ENCODE measurements at places on chromosomes 2 and 18. TPM values are rescaled to one million over a fixed set of nuclear protein-coding genes. Genes with fewer than 3 reads are reported as not detected.

GRCh38 chr18:58691256-58691655 is 20.0 kb downstream of the MALT1 start:
- no peak for DNase-seq

- no peak for DNase-seq
Observed at GRCh38 chr18:68991286-68991685, 193.4 kb downstream of the CCDC102B start.

GRCh38 chr2:235917506-235917905 is 250.7 kb downstream of the GBX2 start:
- no peak for DNase-seq

DNA sequence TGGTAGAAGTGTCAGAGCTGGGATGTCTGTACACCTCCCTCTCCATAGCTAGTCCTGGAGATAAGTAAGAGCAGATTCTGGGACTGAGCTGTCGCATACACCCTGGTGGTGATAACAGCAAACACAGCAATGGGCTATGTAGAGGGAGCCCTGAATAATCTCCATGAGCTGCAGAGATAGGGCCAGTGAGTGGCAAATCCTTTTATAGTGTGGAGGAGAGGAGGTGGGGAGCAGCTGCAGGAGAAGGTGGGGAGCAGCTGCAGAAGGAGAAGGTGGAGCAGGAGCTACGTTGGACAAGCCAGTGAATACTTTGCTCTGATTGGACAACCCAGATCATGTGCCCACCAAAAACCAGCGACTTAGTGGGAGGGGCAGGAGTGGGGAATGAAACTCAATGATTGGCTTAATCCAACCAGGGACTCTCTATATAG is 85.5 kb downstream of the TMEM247 start:
- peak; percentile 38 for DNase-seq

DNA sequence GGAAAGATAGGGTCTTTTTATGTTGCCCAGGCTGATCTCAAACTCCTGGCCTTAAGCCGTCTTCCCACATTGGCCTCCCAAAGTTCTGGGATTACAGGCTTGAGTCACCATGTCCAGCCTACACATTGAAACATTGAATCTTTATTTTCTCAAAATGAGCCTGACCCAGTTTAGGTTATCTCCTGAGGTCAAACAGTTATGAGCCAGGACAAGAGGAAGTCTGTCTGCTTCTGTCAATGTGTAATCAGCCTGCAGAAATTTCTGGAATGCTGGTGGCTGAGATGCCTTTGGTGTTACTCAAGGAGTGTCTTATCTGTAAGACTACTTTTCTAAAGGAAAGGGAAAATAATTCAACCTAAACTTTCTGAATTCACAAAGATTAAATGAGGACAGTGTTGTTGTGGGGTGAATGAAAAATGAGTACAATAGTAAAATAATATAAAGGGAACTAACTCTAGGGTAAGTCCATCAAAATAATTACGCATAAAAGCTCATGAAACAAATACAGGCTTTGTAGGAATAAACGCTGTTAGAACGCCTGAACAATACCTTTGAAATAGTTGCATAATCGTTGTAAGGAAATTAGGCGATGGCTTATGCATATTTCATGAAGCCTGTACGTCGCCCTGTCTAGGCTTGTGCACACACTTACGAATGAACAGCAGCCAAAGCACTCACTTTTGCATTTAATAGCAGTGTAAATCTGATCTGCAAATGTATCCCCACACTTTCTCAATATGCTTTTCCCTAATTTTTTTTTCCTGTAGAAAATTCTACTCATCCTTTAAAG is 260.8 kb downstream of the RDH14 start:
- no peak for DNase-seq

GRCh38 chr18:43060020-43060419 is 55.5 kb downstream of the RIT2 start:
- no peak for DNase-seq

GRCh38 chr2:66432801-66433694 is 1.9 kb upstream of the MEIS1 start:
- DNase-seq: peak; percentile 88

GRCh38 chr2:134555411-134555810 is 163.4 kb downstream of the TMEM163 start:
- no peak for DNase-seq

- DNase-seq: no peak
Observed at GRCh38 chr2:64210816-64211215, 66.6 kb upstream of the PELI1 start.

DNA sequence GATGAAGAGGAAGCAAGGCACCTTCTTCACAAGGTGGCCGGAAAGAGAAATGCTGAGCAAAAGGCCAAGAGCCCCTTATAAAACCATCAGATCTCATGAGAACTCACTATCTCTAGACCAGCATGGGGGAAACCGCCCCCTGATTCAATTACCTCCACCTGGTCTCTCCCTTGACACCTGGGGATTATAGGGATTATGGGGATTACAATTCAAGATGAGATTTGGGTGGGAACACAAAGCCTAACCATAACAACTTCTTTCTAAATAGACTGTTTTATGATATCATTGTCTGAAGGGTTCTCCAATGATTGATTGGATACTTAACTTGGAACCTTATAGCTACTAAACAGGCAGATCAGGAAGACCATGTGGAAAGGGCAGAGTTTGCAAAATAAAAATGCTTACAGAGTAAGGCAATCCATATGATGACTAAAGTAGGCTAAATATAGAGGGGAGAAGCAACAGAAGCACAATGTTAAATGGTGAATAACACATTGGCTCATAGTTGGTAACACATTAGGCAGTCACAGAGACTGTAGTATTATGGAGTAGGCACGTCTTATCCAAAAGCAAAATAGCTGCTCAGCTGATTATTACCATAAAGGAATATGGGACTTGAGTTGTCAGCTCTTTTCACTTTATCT is 179.0 kb downstream of the BARD1 start:
- no peak for DNase-seq

DNA sequence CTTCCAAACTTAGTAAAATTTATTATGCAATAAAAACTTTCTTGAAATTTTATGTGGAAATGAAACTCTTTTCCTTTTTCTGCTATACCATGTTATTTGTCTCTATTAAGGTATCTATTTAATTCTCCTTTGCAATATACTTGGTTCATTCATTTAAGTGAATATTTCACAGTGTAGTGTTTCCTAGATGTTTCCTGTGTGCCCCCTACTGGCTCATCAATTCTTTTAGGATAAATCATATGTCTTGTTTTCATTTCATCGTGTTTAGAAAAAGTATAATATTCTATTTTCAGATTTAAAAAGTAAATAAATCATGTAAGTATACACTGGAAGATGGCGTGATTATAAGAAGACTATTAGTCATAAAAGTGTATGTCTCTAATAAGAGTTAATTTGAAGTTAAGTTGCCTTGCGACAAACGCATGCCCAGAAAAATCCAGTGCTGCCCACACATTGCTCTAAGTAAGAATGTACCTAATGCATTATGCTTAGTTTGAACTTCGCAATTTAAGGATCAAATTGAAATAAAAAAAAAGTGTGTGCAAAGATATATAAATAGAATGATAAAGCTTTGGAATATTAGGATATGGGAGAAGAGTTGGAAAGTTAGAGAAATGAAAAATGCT is 525.4 kb downstream of the KCNJ3 start:
- no peak for DNase-seq

DNA sequence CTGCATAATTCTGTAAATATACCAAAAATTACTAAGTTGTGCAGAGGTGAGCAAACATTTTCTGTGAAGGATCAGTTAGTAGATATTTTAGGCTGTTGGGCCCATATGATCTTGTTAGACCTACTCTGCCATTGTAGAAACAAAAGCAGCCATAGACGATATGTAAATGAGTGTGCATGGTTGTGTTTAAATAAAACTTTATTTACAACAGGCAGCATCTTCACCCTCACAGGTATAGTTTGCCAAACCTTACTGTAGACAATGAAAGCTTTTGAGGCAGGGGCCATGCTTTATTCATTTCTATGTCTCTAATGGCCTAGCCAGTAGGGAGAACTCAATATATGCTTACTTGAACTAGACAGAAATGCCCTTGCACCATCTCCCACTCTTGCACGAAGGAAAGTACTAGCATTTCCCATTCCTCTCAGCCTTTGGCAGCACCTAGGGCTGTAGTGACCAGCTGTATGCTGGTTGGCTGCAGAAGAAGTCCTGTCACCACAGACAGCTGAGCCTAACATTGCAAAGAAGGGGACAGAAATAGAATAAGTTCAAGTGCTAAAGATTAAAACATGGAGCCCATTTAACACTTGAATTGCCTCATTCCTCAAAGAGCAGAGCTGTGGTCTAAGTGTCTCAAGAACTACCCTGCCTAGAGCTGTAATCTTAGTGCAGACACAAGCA is 305.1 kb upstream of the MGAT5 start:
- DNase-seq: peak; percentile 36

- DNase-seq: no peak
Observed at GRCh38 chr18:73235491-73235890, 367.7 kb upstream of the NETO1 start.

GRCh38 chr18:12820506-12820905 is 63.5 kb downstream of the PTPN2 start:
- no peak for DNase-seq

DNA sequence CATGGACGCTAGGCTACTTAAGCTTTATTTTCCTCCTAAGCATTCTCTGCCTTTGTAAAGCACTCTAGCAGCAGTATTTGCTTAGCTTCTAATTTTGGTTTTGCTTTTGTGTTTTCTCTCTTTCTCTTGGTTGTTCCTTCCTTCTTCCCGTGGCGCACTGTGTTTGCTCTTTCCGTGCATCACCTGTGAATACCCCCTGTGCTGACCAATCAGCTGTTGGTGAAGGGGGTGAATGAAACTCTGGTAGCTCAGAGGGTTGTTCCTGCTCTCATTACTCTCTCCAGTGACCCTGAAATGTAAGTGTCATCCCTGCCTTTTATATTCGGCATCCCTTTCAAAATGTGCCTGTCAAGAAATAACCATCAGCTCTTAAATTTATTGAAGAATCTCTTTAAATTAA is 45.5 kb upstream of the TNFRSF11A start:
- no peak for DNase-seq

- DNase-seq: no peak
Observed at GRCh38 chr2:40823478-40823877, 371.6 kb upstream of the SLC8A1 start.

GRCh38 chr18:70720607-70721006 is 431.8 kb downstream of the SOCS6 start:
- no peak for DNase-seq

- DNase-seq: no peak
Observed at GRCh38 chr2:200288670-200289429, 17.6 kb upstream of the SPATS2L start.

GRCh38 chr2:138373993-138374408 is 127.6 kb upstream of the SPOPL start:
- no peak for DNase-seq

DNA sequence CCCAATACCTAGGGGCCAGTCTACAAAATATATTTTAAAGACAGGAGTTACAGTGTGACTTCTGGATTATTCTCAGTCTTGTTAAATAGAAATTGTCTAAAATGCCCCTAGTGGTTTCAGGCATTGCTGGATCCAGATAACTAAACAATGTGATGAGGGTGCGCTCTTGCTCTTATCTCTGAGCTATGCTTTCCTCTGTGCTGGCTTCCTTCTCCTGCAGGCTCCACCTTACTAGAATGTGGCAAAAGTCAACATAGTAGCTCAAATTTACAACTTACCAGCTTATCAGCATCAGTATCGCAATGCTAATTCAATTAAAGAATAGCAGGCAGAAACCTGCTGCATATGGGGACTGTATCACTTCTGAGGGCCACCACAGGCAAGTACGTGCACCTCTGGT is 61.3 kb upstream of the RNU4ATAC start:
- no peak for DNase-seq

DNA sequence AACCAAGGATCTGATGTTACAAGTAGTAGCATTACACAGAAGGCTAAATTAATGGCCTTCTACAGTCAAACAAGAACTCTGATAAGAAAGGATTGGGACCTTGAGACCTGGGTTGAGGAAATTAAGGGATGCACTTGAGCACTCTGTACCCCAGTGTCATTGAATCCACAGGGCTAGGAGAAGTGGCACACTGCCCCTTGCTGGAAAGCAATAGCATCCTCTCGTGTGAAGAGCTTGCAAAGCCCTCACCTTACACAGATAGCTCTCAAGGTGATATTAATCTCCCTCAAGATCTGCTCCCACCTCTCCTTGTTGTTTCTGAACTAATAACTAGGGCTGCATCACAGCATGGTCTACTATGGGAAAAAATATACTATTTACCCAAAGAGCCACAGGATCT is 26.5 kb upstream of the CHST9 start:
- no peak for DNase-seq

DNA sequence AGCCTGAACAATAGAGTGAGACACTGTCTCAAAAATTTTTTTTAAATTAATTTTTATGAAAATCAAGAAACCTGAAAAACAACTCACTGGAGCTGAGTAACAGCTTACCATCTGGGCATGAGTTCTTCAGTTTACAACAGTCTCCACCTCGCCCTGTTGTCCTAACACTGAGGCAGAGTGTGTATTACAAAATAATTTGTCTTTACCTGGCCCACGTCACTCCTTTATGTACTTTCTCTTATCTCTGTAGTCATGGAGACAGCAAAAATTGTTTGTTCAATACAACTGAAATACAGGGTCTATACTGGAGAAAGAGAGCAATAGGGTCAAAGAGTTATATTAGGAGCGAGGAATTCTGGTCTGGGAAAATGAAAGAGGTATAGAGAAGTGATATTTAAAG is 48.1 kb downstream of the CYTIP start:
- DNase-seq: no peak

GRCh38 chr2:86087936-86088850 is 17.5 kb downstream of the POLR1A start:
- no peak for DNase-seq

- no peak for DNase-seq
Observed at GRCh38 chr2:190789074-190790004, 91.3 kb upstream of the GLS start.

GRCh38 chr2:239144713-239144999 is 256.2 kb downstream of the HDAC4 start:
- DNase-seq: no peak

- DNase-seq: no peak
Observed at GRCh38 chr18:63208676-63209075, 110.9 kb downstream of the BCL2 start.

- DNase-seq: no peak
Observed at GRCh38 chr2:36367895-36368353, 12.3 kb downstream of the CRIM1 start.

- no peak for DNase-seq
Observed at GRCh38 chr2:70002241-70002899, 40.9 kb upstream of the ASPRV1 start.

- DNase-seq: no peak
Observed at GRCh38 chr2:20421336-20421987, 25.4 kb upstream of the RHOB start.

HOXD13 gene
- not detected for total RNA-seq

RAX gene
- total RNA-seq: not detected

C2orf66 gene
- total RNA-seq: not detected

RPRM gene
- not detected for total RNA-seq

MXD1 gene
- 3.5 TPM for total RNA-seq

ATP6V1B1 gene
- not detected for total RNA-seq

RAPGEF4 gene
- 3.7 TPM for total RNA-seq

DSC3 gene
- not detected for total RNA-seq

VRK2 gene
- 20.7 TPM for total RNA-seq

SCN7A gene
- total RNA-seq: 22.3 TPM

AKAIN1 gene
- not detected for total RNA-seq

REG3A gene
- not detected for total RNA-seq

IL36A gene
- total RNA-seq: not detected

MTCL1 gene
- total RNA-seq: 9.1 TPM
